IMR-90 (cell line): ENCODE measurements at places on chromosomes 1 and 21. TPM values are rescaled to one million over a fixed set of nuclear protein-coding genes. Genes with fewer than 3 reads are reported as not detected.

The IVL gene
- not detected in 2 replicates for total RNA-seq

The NPHS2 gene
- not detected in 2 replicates for total RNA-seq

The AMY2A gene
- total RNA-seq, result not detected in 2 replicates

The ACBD3 gene
- 59.7 and 95.3 TPM in 2 replicates for total RNA-seq

DNA sequence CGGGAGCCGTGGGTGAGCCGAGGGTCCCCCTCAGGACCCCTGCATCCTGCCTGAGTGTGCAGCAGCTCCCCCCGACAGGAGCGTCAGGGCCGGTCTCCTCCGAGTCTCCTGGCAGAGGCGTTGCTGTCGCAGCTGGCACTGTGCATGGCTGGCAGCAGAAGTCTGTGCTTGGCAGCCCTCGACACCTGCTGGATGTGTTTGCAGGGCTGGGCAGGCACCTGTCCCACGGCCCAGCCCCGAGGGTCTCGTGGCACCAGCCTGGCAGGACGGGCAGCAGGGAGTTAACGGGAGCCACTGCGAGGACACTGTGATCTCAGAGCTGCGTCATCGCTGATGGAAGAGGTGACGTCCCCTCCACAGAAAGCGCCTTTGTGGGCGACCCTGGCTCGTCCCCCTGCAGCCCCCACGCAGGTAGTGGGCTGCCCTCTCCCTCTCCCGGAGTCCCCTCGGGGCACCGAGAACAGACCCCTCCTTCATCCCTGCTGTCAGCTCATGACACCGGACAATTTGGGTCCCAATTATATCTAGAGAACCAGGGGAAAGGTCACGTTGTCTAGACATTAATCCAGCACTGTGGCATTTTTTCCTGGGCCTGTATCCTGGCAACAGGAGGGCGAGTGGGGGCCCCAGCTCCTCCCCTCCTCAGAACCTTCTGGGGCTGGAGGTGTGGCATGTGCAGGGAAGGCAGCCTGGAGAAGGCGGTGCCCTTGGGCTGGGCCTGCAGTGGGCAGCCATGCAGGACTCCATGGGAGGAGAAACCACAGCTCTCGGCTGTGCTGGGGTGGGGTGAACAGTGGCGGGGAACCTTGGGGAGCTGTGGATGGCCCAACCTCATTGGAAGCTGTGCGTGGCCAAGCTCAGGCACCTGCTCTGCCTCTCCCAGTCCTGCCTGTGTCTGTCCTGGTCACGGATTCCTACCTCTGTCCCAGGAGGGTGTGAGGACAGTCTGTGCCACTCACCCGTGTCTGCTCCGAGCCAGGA lies 15.4 kb downstream of the COL18A1 start:
- no peak for DNase-seq

DNA sequence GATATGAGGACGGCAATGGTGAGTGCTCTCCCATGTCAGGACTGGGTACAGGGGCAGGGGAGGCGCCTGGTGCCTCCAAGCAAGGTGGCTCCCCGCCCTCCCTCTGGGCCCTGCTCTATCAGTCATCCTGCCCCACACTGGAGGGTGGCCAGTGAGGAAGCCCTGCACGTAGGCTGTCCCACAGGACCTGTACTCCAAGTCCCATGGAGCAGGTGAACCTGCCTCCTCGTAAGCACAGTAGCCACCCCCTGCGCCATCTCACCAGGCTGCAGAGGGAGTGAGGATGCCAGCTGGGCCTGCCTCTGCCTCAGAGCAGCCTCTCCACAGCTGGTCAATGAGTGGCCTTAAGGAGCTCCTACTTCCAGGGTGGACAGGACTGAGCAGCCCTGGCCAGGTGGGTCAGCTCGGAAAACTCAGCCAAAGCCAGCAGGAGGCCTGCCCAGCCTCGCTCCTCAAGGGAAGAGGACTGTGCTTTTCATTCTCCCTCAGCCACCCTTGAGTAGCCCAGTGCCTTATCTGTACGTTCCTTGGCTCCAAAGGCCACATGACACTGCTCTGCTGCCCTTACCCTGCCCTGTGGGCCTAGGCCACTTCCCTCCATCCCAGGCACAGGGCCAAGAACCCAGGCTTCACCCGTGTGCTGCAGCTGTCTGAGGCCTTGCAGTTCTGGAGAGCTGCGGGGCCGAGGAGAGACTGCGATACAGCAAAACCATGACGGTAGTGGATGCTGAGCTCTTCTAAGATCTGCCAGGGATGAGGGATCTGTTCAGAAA lies 39.6 kb downstream of the SLC45A1 start:
- no peak for DNase-seq

DNA sequence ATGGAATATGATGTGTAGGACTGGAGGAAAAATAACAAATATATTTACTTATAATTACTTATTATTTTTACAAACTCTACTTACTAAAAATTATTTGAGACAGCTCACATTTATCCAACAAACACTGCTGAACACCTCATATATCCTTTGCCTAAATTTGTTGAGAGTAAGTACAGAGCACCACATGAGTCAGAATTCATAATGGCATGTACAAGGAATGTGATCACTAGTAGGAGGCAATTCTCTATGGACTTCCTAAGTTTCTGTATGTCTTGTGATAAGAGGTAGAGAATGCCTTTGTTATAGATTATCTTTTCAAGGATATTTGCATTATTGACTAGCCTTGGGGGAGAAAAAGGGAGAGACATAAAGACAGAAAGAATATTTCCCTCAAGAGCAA lies 8.2 kb upstream of the ST6GALNAC3 start:
- DNase-seq, result peak; percentile 67

- no peak for DNase-seq
These were observed 272.9 kb downstream of the ADGRL2 start for GRCh38 chr1:82073659-82074058.

- peak; percentile 78 for DNase-seq
These were observed 4.0 kb downstream of the JUN start for GRCh38 chr1:58779801-58780382.

GRCh38 chr21:45876381-45877170 lies 105.0 kb upstream of the COL6A1 start:
- DNase-seq, result no peak
